Suppressor macrophage (primary cell): ENCODE measurements at places on chromosomes 3 and 15.

GRCh38 chr3:79167651-79168416 is 600.0 kb downstream of the ROBO1 start:
- DNase-seq: no peak

GRCh38 chr3:101036213-101036618 is 43.0 kb upstream of the ABI3BP start:
- no peak for DNase-seq

- no peak for DNase-seq
Measured at GRCh38 chr3:53478166-53478830, 16.1 kb upstream of the CACNA1D start.

- DNase-seq: no peak
Measured at GRCh38 chr3:79161941-79162340, 605.9 kb downstream of the ROBO1 start.

DNA sequence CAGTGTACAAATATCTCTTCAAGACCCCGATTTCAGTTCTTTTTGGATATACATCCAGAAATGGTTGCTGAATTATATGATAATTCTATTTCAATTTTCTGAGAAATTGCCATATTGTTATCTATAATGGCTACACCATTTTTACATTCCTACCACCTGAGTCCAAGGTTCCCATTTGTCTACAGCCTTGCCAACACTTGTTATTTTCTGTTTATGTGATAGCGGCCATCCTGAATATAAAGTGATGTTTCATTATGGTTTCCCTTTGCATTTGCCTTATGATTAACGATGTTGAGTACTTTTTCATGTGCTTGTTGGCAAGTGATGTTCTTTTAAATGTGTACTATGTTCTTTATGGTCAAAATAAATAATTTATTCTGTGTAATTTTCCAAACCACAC is 8.5 kb downstream of the NR1I2 start:
- no peak for DNase-seq

DNA sequence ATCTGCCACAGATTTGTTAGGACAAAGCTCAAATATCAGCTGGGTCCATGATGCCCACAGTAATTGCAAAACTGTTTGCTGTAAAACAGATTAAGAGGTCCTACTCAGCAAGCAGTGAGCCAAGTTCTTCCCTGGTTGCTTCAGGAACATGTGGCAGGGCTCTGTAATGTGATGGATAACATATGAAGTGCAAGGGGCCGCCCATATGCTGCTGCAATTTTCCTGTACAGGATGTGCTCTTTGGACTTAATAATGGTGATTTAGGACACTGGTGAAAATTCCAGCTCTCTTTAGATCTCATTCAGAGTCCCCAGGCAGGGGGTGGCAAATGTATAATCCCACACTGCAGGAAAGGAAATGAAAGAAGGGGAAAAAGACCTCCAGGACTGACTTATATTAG is 289.4 kb downstream of the LSAMP start:
- no peak for DNase-seq

DNA sequence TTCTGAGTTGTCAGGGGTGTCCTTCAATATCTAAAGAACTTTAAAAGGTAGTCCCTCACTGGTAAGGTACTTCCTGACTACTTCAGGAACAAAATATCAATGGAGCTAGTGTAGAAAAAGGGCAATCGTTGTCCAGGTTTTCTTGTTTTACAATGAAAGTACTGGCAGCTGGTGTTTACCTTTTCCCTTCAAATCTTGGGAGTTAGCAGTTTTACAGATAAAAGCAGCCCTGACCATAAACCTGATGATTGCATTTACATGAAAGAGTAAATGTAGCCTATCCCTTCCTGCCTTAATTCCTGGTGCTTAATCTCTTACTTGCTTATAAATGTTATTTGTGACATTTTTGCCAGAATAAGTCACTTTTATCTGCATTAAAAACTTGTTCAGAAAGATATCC is 559.9 kb upstream of the ARPP21 start:
- no peak for DNase-seq

GRCh38 chr15:53034767-53035245 is 244.7 kb upstream of the ONECUT1 start:
- no peak for DNase-seq

DNA sequence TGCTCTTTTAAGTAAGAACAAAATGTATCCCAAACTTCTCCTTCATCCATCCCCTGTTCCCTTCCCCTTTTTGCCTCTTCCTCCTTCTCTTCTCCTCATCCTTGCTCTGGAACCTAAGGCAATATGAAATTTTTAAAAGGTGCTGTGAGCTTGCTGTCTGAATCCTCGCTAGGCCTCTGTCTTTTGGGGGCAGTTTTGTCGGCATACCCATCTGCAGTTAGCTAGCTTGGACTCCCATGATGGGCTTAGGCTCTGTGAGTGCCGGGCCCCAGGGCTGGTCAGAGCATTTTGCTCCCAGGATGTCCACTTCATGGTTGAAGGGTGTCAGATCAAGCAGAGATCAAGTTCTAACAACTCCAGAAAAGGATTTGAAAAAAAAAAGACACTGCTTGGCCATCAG is 18.6 kb downstream of the ZIC1 start:
- no peak for DNase-seq

GRCh38 chr3:148367756-148368155 is 329.9 kb upstream of the AGTR1 start:
- DNase-seq: no peak

- no peak for DNase-seq
Measured at GRCh38 chr3:22940285-22940684, 262.8 kb upstream of the UBE2E2 start.

- DNase-seq: peak; percentile 5
Measured at GRCh38 chr3:64686446-64686908, 1.3 kb downstream of the ADAMTS9 start.

DNA sequence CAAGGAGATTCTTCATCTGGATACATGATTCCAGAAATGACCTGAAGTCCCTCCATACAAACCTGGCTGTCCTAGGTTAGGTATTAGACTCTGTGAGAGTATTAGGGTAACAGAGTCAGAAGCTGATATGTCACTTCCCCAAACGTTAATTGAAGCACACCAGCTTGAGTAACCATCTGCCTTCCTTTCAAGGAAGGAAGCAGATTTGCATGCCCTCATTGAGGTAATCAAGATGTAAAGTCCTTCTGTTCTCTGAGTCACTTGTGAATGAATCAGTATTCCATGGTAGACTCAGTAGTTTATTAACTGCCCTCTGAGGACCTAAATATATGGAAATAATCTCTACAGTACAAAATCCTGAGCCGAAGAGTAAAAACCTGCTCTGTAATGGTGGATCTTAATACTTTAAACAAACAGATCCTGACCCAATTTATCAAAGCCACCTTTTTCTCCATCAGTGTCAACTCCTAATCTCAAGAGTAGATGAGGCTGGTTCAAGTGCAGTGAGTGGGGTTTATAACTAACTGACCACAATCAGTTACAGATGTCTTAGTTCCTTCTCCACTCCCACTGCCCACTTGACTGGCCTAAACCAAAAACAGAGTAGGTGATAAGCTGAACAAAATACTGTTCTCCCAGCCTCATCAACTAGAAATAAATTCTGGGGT is 246.2 kb upstream of the CHRM5 start:
- DNase-seq: peak; percentile 79

DNA sequence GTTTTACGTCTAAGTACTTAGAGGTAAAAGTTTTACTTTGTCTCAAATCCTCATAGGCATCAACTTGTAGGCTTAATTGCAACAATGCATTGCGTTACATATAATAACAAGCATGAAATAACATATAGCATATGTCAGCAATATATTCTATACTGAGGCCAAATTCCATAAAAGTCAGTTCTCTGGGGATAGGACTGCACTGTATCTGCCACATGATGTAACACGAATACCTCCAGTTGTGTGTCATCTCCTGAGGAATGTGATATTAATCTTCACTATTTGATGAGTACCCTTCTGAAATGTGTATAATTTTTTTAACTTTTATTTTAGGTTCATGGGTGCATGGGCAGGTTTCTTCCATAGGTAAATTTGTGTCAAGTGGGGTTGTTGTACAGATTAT is 126.4 kb downstream of the IMPG2 start:
- no peak for DNase-seq

GRCh38 chr3:152402695-152403451 is 134.1 kb downstream of the MBNL1 start:
- no peak for DNase-seq

DNA sequence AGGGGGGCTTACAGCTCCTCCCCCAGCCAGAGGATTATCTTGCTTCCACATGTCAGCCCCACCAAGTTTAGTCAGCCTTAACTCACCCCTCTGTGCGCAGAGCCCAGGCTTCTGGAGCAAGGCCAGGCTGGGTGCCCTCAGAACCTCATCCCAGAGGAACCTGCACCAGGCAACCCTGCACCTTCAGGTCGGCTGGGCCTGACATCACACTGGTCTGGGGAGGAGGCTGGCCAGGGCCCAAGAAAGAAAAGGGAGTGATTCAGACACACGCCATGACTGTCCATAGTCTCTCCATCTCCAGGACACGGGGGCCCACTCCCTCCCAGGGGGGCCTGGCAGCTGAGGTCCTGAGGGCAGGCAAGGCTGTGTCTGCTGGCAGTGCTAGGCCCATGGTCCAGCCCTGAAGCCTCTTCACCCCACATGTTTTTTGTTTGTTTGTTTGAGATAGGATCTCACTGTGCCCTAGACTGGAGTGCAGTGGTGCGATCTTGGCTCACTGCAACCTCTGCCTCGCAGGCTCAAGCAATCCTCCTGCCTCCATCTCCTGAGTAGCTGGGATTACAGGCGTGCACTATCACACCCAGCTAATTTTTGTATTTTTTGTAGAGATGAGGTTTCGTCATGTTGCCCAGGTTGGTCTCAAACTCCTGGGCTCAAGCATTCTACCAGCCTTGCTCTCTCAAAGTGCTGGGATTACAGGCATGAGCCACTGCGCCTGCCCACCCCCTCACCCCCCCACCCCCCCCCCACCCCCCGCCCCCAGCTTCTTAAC is 11.1 kb downstream of the TNK2 start:
- DNase-seq: peak; percentile 26

DNA sequence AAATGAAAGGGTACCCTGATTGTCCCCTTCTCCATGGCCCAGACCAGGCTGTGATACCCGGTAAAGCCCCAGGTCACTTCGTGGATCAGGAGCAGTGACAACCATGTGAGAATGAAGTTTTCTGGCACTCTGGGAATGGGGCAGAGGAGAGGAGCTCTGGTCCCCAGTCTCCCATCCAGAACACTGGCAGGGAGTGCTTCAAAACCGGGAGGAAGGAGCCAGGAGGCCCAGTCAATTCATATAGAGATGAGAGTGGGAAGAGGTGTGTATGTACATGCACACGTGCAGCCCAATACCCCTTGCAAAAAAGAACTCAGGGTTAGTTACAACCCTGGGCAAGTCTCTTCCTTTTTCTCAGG is 101.4 kb upstream of the TLE3 start:
- DNase-seq: no peak

GRCh38 chr3:129758785-129759320 is 134.7 kb downstream of the TMCC1 start:
- no peak for DNase-seq

GRCh38 chr3:11705049-11705448 is 61.3 kb upstream of the VGLL4 start:
- peak; percentile 16 for DNase-seq

DNA sequence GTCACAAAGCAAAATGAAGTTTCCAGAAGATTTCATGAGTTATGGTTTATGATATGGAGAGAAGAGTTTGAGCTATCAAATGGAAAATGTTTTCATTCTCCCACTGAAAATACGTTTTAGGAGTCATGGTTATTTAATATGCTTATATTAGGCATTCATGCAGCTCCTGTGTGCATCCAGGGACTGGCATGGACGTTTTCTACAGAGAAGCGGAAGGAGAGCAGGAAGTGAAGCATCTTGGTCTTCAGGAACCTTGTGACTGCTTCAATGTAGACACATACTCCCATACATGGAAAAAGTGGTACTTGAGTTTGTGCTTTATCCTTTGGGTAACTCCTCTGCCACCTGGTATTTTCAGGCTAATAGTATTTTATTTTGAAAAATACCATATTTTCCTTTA is 43.3 kb upstream of the TOP2B start:
- DNase-seq: no peak

DNA sequence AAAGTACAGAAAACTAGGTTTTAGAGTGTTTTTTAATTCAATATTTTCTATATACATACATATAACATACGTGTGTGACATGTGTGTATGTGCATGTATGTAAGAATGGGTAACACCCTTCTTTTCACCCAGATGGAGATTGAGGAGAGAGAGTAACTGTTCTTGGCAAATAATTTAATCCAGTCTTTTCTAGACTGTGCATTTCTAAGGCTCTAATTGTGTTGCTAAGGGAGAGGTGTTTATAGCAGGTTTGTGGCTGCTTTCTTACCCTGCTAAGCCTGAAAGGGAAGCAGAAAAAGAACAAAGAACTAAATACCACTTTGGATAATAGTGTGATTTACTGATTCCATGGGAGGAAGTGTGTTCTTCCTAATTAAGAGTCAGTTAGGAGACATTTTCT is 46.0 kb upstream of the ALDH1L1 start:
- no peak for DNase-seq

GRCh38 chr3:117728226-117728625 is 1018.6 kb downstream of the TUSC7 start:
- DNase-seq: no peak

GRCh38 chr3:43423142-43423541 is 136.8 kb downstream of the SNRK start:
- DNase-seq: no peak

- DNase-seq: no peak
Measured at GRCh38 chr15:99961011-99961441, 227.8 kb upstream of the LYSMD4 start.

DNA sequence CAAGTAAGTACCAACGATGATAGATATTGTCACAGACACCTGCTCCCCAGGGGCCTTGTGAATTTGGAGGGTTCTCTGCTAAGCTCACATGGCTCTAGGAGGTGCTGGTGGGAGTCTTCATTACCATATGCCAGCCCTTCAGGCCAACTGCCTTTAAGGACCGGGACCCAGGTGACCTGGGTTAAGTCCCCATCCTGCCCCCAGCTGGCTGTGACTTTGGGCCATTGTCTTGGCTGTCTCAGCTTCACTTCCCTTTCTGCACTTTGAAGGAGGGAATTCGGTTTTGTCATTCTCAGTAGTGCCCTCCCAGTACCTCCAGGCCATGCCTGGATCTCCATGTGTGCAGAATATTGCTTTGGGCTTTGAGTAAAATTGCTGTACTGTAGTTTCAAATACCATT is 72.8 kb upstream of the ACAD9 start:
- peak; percentile 64 for DNase-seq

- peak; percentile 57 for DNase-seq
Measured at GRCh38 chr3:129278966-129279906, 566 bp downstream of the HMCES start.
